ENCODE measurements at places on chromosomes 2 and 18.

DNA sequence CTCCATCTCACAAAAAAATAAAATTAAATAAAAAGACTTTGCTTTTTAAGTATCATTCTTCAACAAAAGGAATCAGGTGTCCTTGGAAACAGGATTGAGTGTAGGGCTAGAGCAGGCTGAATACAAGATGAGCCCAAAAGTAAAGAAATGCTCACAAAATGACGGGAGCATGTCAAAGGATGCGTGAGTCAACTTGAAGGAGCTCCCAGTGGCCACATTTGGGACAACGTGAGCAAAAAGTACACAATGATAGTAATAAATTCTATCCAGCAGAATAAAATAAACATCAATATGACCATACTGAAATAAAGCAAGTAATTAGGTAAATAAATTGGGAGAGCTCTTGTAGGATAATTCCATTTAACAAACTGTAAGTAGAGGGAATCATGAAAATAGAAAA lies 220.7 kb downstream of the PHLPP1 start:
- DNase-seq = no peak

GRCh38 chr2:112629823-112630222 lies 15.9 kb upstream of the SLC20A1 start:
- no peak for DNase-seq

DNA sequence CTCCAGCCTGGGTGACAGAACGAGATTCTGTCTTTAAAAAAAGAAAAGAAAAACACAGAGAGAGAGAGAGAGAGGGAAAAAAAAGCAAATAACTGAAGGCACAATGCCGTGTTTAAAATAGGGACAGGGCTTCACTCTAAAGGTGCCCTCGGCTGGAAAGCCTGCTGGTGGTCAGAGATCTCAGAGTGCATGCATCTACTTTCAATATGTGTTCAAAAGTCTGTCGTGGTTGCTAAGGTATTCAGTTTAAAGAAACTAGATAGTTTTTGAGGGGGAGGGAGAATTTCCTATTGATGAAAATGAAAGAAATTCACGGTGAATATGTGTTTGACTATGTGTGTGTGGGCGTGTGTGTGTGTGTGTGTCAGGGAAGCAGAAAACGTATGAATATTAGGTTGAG lies 11.0 kb upstream of the CBLN2 start:
- DNase-seq = no peak

DNA sequence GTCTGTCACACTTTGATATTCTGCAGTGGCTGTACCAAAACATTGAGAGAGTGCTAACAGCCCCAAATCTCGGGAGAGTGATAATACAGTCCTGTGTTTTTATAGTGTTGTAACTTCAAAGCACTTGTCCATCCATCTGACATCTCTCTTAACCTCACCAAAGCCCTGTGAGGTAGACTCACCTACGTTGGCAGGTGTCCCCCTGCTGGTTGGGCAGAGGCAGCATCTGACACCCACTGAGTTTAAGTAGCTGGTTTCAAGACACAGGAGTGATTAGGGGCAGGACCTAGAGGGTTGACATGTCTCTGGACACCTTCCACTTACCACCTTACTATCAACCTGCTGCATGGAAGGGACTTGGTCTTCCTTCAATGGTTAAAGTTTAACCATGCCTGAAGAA lies 22.9 kb downstream of the COLEC12 start:
- no peak for DNase-seq

DNA sequence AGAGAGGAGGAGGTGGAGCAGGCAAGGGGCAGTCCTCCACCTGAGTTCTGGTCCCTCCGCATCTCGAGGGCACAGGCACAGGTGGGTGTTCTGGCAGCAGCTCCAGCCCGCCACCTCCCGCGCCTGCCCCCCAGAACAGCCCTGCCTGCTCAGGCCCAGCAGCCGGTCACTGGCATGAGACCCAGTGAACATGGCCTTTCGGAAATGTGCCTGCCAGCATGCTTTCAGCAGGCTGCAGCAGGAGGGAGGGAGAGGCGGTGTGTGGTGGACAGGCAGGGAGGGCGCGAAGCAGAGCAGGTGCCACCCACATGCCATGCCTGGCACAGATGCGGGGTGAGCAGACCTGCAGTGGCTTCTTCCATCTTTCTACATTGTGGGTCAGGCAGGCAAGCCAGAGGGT lies 3.4 kb upstream of the OR6B3 start:
- no peak for DNase-seq

GRCh38 chr2:199977984-199978415 lies 22.6 kb downstream of the MAIP1 start:
- no peak for DNase-seq

DNA sequence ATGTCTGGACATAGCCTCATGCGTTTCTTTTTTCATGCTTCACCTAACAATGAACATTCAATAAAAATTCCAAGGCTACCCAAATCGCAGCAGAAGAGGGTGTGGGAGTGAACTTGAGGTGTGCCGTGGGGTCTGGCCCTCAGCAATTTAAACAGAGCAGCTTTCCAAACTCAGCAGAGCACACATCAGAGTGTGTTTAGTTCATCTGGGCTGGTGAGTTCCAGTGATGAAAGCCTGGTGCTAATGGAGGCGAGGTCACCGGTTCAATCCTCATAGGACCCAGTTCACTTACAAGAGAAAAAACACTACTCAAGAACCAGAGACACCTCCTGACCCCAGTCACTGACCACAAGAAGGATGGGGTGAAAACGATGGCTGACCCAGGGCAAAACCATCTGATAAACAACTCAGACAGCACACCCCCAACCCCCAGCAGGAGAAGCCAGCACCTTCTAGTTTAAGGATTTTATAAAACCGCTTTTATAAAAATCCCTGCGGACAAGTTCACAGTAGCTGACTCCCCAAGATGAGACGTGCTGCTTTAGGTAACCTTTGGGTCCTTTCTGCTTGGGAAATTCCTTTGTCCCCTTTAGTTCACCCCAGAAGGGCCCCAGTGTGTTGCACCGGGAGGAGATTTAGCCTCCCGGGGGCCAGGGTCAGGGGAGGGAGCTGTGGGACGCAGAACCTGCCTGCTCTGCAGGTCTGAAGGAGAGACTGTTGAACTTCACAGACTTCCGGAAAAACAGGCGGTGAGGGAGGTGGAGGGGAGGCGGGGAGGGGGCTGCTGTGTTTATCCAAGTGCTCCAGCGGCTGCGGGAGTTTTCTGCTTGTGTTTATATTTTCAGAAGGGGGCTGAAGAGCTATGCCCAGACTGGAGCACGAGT lies 152.7 kb upstream of the SOX11 start:
- no peak for DNase-seq

GRCh38 chr18:78772360-78773302 lies 207.0 kb upstream of the SALL3 start:
- DNase-seq = no peak

DNA sequence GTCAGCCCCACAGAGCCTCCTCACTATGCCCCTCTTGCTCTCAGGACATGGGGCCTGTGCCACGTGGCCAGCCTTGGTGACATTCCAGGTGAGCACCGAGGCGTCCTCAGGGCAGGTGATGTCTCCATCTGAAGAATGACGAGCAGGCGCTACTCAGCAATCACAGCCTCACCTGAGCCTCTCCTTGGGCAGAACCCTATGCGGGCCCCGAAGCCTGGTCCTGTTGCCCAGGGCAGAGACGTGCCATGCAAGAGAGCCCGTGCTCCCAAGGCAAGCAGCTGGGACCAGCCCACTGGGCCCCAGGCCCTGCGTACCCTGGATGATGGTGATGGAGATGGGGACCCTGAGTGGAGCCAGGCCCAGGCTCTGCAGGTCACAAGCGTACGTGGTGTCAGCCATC lies 32.5 kb upstream of the SELENOI start:
- DNase-seq = no peak

DNA sequence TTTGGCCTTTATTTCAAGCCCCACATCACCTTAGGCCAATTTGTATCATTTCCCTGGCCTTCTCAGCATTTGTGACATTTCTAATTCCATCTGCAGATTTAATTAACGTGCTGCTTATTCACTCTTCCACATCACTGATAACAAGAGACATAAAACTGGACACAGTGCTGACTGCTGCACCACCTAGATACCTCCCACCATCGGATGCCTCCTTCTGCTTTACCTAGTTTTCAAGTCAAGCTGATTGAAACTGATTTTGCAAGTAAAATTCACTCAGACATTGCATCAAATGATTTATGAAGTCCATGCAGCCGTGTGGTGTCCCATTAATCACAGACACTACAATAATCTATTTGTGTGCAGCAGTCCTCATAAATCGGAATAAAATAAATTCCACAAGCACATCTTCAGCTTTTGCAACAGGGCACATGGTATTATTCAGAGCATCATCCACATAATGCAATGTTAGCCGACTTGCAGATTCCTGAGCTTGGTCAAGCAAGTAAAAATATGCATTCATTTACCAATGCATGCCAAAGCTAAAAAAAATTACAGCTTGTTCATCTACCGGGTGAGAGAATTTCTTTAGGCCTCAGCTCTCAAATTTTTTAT lies 15.9 kb upstream of the CRIM1 start:
- DNase-seq = no peak

DNA sequence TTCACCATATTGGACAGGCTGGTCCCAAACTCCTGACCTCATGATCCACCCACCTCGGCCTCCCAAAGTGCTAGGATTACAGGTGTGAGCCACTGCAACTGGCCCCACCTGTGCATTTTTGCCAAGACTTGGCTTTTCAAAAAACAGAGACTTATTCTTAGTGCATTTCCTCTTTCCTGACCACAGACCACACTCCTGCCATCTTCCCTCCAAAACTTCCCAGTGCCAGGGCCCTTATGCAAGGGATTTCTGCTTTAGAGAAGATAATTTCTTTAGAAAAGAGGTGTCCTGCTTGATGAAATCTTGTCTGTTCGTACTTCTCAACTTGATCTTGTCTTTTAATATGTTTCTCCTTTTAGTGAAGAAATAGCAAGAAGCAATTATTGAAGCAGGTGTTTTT lies 98.8 kb upstream of the ZNF516 start:
- no peak for DNase-seq

- peak; percentile 68 for DNase-seq
Observed at GRCh38 chr2:109128048-109128615, 873 bp upstream of the SH3RF3 start.

DNA sequence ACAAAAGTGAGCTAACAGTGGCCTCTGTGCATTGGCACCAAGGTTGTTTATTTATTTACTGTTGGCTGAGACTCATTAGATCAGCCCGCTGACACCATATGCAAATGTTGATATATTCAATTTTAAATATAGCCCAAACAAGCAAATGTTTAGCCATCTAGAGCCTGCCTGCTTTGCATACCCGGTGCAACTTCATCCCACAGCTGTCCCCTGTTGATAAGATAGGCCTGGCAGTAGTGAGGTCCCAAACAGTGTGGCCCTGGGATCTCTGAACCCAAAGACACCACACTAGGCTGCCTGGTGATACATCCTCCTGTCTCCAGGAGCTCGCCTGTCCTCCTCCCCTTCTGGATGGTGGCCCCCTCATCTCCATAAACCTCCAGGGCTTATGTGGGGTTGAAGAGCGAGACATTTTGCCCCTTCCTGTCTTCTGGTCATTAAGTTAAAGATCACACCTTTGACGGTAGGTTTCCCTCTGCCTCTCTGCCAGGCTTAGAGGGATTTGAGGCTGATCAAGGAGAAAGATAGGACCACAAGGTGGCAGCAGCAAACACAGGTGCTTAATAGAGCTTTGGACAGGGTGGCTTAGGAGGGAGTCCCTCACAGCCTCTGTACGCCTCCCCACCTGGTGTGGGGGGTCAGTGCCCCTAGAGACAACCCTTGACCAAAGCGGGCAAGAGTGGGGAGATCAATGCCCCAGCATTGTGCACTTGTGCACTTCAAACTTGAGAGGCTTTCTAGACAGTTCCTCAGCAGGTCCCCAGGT lies 23.7 kb upstream of the MYO5B start:
- no peak for DNase-seq

- no peak for DNase-seq
Observed at GRCh38 chr2:55152475-55153412, 79.3 kb downstream of the CLHC1 start.

- DNase-seq = no peak
Observed at GRCh38 chr2:42622943-42623676, 54.7 kb downstream of the MTA3 start.

DNA sequence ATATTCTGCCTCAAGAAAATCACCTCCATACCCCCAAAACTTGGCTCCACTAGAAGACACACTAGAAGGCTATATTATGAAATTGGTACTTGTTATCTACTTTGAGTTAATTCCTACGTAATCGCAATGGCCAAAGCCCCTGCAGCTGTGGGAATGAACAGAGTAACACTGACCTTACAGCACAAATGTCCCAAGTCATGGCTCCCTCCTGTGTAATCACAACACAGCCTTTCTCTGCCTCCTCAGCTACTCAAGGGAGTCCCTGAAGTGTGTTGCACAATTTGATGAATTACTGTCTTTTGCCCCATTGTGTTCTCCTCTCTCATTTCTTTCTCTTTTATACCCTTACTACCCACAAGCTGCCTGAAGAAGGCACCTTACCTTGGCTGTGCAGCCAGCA lies 375.2 kb downstream of the ARHGAP15 start:
- DNase-seq = no peak

DNA sequence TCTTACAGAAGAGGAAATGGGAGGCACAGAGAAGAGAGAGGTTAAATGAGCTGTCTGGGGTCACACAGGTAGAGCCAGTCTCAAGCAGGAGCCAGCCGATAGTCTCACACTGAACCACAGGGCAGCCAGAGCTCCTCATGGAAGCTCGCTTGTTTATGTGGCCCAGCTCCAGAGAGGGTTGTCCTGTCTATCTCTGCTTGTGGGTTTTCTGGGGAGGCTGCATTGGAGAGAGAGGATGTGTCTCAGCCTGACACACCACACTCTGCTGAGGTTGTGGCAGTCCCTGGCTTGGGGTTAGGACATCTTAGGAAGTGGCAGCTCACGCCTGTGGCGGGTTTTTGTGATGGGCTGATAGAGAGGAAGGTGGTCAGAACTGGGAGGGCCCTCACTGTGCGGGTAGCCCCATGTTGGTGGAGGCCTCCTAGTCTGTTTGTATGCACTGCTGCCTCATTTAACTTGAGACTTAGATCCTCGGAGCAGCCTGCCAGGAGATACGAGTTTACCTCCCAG lies 52.3 kb downstream of the TCF7L1 start:
- DNase-seq = no peak

GRCh38 chr2:42216694-42217093 lies 47.5 kb downstream of the EML4 start:
- no peak for DNase-seq

GRCh38 chr2:28447086-28447485 lies 48.8 kb upstream of the PLB1 start:
- DNase-seq = no peak

DNA sequence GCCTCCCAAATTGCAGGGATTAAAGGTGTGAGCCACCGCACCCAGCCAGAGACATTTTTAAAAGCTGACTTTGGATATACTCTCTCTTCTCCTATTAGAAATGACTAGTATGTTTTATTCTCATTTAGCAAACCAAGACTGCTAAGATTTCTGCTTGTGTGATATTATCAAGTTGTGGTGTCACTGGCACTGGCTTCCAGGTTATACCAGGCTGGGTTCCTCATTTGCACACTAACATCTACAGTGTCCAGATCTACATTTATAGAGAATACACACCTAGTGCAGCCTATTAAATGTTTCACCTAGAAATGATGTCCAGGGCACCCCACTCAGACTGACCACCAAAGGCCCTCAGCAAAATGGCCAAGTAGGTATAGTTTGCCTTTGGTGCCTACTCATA lies 265.3 kb upstream of the STON1 start:
- no peak for DNase-seq

GRCh38 chr2:74425523-74425922 lies 4.0 kb downstream of the WDR54 start:
- no peak for DNase-seq

Data from activated CD4-positive, CD25-positive, alpha-beta regulatory T cell treated with anti-CD3 and anti-CD28 coated beads, Interleukin-2, amount 50 U/mL, for 72 hours (primary cell).